ENCODE measurements at places on chromosomes 16 and 17.
A peak's percentile ranks its signal among the peaks of the same experiment; 100 is the strongest.

DNA sequence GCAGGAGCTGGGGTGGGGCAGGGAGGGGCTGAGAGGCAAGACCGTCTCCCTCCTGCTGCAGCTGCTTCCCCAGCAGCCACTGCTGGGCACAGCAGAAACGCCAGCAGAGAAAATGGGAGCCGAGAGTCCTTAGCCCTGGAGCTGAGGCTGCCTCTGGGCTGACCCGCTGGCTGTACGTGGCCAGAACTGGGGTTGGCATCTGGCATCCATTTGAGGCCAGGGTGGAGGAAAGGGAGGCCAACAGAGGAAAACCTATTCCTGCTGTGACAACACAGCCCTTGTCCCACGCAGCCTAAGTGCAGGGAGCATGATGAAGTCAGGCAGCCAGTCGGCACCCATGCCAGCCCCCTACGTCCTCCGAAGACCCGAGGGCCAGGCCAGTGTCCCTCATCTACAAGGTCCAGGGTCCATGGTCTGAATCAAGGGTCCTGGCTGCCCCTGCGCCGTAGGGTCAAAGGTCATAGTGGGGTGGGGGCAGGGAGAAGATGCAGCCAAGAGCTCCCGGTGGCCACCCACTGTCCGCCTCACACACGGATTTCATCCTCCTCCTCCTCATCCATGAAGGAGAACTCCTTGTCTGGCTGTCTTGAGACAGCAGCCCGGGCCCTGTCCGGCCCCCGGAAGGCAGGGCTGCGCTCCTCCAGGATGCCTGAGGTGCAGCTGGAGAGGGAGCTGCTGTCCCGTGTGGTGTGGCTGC lies 23.4 kb upstream of the CPSF4L start:
- no peak for DNase-seq

DNA sequence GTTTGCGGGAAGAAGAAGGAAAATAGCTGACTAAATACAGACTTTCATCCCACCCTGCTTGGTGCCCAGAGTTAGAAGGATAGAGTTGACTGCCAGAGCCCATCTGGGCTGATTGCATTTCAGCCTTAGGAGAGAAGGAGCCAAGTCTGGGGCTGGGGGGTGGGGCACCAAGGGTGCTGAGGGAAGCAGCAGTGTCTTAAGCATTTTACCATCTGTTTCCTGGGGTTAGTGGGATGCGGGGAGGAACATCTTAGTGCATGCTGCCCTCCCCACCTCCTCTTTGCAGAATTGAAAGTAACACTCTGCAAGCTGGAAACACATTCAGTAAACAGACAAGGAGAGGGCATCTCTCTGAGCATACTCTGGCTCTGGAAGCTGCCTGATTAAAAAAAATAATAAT lies 1.5 kb upstream of the ARL5C start:
- no peak for DNase-seq

DNA sequence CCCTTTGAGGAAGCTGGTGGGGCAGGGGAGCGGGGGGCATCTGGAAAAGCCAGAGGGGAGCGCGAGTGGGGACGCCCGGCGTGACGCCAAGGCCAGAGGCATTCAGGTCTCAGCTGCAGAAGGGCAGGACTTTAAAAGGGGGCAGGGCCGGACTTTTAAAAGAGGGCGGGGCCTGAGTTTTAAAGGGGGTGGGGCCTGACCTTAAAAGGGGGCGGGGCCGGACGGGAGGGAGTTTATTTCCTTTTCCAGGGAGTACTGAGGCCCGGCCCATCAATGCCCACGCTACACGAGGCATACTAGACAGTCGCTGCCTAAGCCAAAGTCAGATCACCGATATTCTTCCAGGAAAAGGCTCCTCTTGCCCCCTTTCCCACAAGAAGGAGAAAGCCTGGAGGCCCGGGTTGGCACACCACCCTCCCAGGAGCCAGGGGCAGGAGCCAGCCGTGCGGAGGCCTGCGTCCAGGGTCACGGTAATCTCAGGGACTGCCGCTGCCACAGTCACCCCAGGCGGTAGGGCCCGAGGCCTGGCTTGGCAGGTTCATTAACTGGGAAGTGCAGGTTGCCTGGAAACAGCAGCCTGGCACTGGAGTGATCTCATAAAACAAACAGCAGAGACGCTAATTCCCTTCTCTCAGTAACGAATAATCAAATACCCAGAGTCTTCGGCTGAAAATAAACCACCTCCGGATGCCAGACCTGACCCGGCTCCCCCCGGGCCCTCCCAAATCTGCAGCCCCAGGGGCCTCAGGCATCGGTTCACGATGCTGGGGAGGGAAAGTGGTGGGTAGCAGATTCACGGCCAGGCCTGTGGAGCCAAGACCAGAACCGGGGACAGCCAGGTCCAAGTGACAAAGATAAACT lies 90.7 kb downstream of the TIMM22 start:
- peak; percentile 94 for DNase-seq

- DNase-seq, result no peak
Observed at GRCh38 chr17:82596837-82597672, 51.2 kb downstream of the WDR45B start.

- no peak for DNase-seq
Observed at GRCh38 chr16:11233727-11234376, 22.2 kb downstream of the SOCS1 start.

GRCh38 chr16:83887564-83887963 lies 11.4 kb upstream of the MLYCD start:
- no peak for DNase-seq

GRCh38 chr16:23504076-23504452 lies 6.2 kb downstream of the GGA2 start:
- peak; percentile 67 for DNase-seq

- DNase-seq, result peak; percentile 60
Observed at GRCh38 chr16:48611329-48612137, 1.6 kb upstream of the N4BP1 start.

DNA sequence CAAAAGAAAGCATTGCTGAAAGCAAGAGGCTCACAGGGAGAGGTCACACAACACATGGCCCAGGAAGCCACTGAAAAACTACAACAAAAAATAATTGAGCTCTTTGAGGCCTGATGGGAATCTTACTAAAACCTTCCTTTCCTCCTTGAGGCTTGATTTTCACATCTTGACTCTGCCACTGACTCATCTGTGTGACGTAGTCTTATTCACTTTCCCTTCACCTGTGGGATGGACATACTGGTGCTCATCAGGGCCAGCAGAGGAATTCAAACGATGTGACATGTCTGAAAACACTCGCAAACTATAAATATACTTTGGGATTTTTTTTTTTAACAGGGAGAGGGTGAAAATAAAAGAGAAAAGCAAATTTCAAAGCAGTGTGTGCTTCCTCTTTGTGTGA lies 78.3 kb upstream of the ASIC2 start:
- peak; percentile 24 for DNase-seq

- peak; percentile 93 for DNase-seq
Observed at GRCh38 chr17:17819561-17819995, 17.2 kb downstream of the SREBF1 start.

GRCh38 chr17:37752482-37752881 lies 7.6 kb upstream of the HNF1B start:
- peak; percentile 99 for DNase-seq

DNA sequence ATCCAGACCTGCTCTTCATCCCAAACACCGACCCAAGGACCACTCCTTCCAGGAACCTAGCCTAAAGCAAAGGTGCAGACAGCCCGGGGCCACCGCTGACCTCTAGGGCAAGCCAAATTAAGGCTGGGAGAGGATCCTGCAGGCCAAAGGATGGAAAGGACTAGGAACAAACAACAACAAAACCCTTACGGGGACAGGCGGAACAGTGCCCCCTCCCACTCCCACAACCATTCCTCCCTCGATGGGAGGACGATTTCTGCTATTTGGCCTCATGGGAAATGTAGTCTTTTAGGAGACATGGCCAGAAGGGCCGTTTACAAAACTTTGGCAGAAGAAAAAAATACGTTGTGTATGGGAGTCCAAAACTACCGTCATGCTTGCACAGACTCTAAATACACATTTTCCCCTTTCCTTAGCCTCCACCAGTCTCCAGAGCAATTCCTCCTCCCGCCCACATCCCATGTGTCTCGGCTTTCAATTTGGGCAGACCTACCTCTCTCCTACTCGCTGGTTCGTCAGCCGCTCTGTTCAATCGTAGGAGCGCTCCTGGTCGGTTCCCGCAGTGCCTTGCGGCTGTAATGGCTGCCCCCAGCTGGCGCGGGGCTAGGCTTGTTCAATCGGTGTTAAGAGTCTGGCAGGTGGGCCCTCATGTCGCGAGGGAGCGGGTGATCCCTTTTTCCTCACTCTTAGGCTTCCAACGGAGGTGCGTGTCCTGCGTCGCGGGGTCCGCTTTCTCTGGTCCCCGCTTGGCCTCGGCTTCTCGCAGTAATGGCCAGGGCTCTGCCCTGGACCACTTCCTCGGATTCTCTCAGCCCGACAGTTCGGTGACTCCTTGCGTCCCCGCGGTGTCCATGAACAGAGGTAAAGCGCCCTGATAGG lies at the start of gene ERAL1:
Gene ERAL1 (plus strand): TSS at position 560 of the 879 bp plus-strand sequence. CDS start 19 bp downstream, at position 579.
- peak; percentile 88 for DNase-seq

DNA sequence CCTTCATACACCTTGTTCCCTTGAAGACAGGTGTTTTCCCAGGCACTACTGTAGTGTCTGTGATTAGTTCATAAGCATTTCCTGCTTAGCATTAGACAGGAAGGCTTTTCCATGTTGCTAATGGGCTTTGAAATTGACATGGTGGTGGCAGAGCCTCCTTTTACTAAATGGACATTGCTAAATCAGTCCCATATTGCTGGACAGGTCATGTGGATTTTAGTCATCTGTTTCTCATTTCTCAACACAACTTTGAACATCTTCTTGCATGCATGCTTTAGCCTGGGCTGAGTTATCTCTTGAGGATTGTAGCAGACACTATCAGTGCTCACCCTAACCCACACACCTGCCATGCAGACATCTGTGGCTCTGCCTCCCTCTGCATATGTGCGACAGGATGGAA lies 13.7 kb upstream of the BCO1 start:
- no peak for DNase-seq

- DNase-seq, result peak; percentile 52
Observed at GRCh38 chr17:1039511-1040215, 42.7 kb downstream of the TIMM22 start.

DNA sequence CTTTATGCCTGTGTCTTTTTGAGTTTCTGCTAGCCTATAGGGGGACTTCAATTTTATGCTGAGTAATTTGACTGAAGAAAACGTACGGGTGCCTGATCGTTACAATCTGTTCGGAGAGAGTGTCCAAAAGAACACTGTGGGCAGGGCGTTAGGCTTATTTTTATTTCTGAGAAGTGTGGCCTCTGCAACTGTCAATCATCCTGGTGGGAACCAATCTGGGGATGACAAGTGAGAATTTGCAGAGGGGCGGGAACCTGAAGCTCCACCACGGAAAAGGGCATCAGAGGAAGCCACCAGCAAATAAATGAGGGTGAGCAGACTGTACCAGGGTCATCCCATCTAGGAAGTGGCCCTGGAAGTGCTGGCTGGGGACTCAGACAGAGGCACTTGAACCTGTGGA lies 12.0 kb upstream of the CDYL2 start:
- DNase-seq, result no peak

- DNase-seq, result no peak
Observed at GRCh38 chr16:30894540-30895368, 877 bp upstream of the BCL7C start.

- no peak for DNase-seq
Observed at GRCh38 chr16:70432356-70432722, 6.6 kb downstream of the ST3GAL2 start.

GRCh38 chr16:80384862-80385261 lies 155.9 kb upstream of the DYNLRB2 start:
- DNase-seq, result no peak

DNA sequence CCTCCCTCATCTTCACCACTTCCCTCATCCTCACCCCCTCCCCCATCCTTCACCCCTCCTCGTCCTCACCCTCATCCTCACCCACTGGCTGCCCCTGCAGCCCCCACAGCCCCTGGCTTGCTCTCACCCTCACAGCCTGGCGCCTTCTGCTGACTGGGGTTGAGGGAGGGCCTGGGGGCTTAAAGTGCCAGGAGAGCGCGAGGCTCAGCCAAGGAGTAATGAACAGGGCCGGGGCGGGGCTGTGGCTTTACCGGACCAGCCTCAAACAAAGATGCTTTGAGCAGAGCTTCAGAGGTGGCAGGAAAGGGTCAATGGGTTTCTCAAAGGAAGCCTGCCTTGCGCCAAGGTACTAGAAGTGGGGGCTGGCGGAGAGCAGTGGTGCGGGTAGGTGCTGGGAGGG lies at the start of gene PRSS33:
Gene PRSS33 (minus strand): TSS at position 155 of the 400 bp plus-strand sequence. CDS start 1,013 bp downstream, outside the sequence.
- DNase-seq, result no peak

DNA sequence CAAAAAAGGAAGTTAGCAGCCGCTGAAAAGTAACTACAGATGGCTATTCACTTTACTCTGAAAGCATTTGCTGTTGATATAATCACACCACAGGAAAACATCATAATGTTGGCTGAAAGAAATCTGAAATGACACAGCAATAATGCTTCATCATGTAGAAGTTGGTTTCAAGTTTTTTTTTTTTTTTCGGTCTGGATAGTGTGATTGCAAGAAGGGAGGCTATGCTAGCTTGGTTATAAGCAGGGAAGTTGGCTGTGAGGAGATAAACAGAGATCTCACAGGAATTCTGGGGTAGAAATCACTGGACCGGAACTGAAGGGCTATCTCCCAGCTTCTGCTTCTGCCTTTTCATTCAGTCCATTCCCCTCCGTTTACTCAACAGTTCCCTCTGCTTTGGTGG lies 57.9 kb downstream of the MYO1D start:
- no peak for DNase-seq

DNA sequence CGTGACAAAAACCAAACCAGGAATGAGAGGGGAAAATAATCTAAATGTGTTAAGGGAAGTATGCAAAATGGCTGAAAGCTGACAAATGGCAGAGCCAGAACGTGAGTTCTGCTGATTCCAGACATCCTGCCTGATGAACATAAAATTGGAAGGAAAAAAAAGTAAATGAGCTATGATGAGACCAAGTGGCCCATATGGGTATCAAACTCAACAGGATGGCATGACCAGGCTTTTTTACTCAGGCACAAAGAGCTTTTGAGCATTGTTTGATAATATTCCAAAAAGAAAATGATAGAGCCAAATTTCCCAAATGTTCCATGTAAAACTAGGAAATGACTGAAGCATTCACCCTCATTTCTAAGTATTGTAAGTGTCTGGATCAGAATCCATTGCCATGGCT lies 449.2 kb downstream of the CDH13 start:
- no peak for DNase-seq

DNA sequence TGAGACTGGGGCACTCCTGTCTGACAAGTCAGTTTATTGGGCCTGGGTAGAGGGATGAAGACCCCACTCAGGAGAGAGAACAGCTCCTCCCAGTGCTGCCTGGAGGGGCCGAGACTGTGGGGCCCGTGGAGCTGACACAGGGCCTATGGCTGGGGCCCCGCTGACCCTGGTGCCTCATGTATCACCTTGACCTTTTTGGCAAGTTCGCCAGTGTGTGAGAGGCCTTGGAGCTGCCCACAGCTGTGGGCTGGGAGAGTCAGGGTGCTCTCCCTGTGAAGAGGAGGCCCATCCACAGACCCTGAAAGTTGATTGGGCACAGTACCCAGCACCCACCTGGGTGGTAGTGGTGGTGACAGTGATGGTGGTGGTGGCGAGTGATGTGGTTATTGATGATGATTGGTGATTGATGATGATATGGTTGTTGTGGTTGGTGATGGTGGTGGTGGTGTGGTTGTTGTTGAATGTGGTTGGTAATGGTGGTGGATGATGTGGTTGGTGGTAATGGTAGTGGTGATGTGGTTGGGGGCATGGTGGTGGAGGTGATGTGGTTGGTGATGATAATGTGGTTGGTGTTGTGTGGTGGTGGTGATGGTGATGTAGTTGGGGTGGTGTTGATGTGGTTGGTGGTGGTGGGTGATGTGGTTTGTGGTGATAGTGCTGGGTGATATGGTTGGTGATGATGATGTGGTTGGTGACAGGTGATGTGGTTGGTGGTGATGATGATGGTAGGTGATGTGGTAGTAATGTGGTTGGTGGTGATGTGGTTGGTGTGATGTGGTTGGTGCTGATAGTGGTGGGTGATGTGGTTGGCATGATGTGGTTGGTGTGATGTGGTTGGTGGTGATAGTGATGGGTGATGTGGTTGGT lies 29.1 kb downstream of the BAHCC1 start:
- DNase-seq, result peak; percentile 33

Data from kidney tubule cell (primary cell).